ENCODE measurements at places on chromosomes 7 and 10.
A peak's percentile ranks its signal among the peaks of the same experiment; 100 is the strongest.

- no peak for DNase-seq
Observed at GRCh38 chr10:68052463-68052862, 22.6 kb downstream of the HERC4 start.

DNA sequence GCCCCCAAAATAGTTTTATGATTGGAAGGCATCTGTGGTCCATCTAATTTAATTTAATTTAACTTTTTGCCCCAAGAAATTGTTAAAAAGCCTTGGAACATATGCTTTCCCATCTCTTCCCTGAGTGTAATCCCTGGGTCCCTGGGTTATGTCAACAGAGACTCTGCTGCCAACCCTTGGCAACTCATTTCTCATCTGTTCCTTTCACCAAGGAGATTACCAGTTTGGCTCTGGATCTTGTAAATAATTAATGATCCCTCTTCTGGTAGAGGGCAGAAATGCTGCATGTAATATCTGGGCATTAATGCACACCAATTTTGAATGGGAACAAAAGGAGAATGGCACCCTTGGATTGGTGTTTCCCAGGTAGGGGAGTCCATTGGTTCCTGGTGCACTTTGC, 514.2 kb downstream of the CCSER2 start:
- no peak for DNase-seq

GRCh38 chr10:32947586-32947985, 10.4 kb downstream of the ITGB1 start:
- DNase-seq, result no peak

DNA sequence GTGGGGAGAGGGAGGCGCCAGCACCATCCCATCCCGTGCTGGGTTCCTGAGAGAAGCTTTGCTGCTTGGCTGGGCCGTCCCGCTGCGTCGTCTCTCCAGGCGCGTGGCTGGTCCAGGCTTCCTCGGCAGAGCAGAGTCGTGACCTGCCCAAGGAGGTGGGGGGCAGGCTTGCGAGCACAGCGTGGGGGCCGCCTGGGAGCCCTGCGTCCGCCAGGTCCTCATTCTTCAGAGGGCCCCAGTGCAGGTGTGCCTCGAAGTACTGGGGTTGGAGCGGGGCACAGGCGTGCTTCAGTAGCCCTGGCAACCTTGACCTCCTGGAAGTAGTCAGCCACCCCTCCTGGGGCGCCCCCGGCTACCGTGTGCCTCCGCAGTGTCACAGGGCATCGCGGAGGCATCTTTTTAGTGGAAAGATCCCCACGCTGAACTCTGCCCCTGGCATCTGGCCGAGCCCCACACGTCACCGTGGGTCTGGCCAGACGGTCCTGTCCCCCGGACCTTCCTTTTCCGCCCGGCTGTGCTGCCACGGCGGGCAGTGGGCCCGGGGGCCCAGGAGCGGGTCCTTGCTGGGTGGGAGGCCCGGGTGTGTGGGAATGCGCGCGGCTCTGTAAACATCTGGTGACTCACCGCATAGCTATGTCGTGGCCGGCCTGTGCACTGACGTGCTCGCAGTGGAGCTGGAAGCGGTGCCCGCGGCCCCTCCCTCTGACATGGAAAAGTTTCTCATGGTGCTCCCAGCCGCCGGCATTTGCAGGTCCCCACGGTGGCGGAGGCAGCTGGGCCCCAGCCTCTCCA, 6.4 kb downstream of the MAFK start:
- no peak for DNase-seq

- no peak for DNase-seq
Observed at GRCh38 chr10:92478536-92478935, 95.4 kb downstream of the IDE start.

- no peak for DNase-seq
Observed at GRCh38 chr10:23834091-23834490, 374.8 kb upstream of the KIAA1217 start.

DNA sequence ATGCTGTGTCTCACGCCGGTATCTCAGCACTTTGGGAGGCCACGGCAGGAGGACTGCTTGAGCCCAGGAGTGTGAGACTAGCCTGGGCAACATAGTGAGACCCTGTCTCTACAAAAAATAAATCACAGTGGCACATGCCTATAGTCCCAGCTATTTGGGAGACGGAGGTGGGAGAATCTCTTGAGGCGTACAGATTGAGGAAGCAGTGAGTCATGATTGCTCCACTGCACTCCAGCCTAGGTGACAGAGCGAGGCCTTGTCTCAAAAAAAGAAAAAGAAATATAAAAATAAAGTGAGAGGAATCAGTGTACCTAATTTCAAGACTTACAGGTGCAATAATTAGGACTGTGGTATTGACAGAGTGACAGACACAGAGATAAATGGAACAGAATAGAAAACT, 23.9 kb downstream of the SLC25A40 start:
- no peak for DNase-seq

DNA sequence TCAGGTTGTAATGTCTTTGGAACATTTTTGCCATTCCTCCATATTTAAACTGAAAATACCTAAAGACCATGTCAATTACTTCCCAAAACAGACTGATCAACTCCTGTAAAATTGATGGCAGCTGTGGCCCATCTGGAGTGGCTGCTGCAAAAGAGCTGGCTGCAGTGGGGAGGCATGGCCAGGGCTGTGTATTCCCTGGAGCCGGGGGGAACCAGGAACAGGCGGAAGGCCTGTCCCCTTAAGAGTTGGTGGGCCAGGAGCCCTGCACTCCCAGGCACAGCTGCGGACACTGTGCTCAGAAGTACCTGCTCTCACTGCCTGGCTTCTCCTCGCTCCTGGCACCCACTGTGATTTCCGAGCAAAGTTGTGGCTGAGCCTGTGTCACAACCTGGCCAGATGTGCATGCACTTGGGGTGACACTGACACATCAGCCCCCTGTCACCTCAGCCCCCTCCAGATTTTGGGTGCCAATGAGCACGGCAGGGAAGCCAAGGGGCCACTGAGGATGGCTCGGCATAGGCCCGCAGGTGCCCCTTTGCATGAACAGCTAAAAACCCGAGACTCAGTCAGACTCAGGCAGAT, 116.1 kb downstream of the DGKB start:
- DNase-seq, result no peak

- no peak for DNase-seq
Observed at GRCh38 chr7:99898836-99899235, 20.5 kb downstream of the TRIM4 start.

GRCh38 chr7:22578007-22578733, 78.2 kb upstream of the STEAP1B start:
- no peak for DNase-seq

DNA sequence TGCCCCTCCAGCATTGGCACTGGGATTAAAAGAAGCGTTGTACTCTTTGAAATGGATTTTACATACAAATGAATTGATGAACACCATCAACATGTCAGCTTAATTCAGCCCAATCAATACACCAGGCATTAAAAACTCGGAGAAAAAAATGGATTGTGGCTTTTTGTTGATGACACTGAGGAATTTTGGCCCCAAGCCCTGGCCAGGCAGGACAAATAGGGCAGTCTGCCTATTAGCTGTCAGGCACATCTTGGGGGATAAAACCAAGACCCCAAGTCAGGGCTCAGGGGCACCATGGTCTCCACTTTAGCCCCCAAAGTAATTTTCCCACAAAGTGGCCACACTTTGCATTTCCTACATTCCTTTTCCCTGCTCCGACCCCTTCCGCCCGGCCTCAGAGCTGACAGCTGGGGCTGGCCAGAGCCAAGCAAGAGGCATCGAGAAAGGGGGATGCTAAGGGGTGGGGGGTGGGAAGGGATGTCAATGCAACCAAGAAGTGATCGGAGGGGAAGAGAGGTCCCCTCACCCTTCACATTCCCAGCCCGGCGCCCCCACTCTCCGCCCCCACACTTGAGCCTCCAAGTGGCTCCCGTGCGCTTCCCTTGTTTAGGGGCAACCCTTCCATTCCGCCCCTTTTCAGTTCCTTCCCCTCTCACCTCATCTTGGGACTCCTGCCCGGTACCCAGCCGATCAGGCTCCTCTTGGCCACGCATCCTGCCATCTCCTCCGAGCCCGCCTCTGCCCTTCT, 711 bp downstream of the HIP1 start:
- DNase-seq, result no peak

- no peak for DNase-seq
Observed at GRCh38 chr10:80344912-80345311, 11.6 kb downstream of the DYDC1 start.

- no peak for DNase-seq
Observed at GRCh38 chr10:7696545-7696944, 6.6 kb upstream of the ITIH2 start.

DNA sequence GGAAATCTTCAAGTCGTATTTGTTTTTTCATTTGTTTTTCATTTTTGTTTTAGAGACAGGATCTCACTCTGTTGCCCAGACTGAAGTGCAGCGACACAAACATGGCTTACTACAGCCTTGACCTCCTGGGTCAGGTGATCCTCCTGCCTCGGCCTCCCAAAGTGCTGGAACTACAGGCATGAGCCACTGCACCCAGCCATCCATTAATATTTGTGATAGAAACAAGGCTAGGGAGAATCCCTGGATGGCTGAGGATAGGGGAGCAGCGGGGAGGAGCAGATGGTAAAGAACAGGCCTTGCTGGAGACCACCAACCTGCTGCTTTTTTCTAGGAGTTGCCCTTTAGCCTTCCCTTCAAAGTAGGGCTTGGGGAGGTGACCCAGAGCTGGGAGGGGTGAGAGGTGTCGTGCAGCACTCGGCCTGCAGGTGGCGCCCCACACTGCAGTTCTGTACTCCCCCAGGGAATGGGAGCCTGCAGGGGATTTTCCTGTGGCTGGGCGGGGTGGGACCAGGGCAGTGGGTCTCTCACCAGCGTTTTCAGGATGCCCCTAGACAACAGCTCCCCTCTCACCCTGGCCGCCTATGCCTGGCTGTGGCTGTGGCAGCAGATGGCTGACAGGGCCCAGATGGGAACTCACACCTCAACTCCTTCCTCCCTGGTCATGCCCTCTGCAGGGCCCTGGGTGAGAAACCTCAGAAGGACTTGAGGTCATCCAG, 12.6 kb upstream of the CDH23 start:
- peak; percentile 66 for DNase-seq

DNA sequence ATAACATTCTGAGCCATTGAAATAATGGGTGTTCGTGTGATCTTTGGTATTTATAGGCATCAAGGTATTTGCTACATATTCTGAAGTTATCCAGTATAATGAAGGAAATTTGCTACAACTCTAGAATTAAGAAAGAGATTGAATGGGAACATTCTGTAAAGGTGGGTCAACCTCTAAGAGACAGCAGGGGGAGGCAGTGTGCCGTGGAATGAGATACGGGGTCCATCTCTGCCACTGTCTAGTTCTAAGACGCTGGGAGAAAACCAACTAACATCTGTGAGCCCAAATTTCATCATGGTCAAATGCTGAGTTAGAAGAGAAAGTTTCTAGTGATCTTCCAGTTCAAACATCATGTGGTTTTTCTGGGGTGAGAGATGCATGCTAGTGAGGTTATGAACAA, 368.9 kb downstream of the SORCS1 start:
- no peak for DNase-seq

DNA sequence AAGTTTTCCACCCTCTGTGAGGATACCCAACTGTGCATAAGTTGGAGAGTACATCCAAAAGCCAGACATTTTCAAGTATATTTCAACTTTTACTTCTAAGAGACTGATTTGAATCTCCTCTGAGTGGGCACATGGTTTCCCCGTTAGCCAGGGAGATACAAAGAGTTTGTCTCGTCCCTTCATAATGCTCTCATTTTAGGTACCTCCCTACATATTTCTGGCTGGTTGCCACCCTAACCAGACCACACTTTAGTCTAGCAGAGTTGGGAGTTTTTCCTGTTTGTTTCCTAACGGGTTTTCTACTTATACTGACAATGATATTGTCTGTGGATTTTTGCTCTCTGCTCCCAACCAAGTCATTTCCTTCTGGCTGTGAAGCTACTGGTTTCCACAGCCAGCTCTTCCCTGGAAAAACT, 180.3 kb downstream of the CCDC71L start:
- DNase-seq, result no peak

GRCh38 chr10:50577681-50578350, 45.9 kb downstream of the SGMS1 start:
- DNase-seq, result no peak

- no peak for DNase-seq
Observed at GRCh38 chr10:128528781-128529180, 402.6 kb upstream of the MKI67 start.

GRCh38 chr7:67595431-67596180, 599.0 kb downstream of the TYW1 start:
- DNase-seq, result no peak

DNA sequence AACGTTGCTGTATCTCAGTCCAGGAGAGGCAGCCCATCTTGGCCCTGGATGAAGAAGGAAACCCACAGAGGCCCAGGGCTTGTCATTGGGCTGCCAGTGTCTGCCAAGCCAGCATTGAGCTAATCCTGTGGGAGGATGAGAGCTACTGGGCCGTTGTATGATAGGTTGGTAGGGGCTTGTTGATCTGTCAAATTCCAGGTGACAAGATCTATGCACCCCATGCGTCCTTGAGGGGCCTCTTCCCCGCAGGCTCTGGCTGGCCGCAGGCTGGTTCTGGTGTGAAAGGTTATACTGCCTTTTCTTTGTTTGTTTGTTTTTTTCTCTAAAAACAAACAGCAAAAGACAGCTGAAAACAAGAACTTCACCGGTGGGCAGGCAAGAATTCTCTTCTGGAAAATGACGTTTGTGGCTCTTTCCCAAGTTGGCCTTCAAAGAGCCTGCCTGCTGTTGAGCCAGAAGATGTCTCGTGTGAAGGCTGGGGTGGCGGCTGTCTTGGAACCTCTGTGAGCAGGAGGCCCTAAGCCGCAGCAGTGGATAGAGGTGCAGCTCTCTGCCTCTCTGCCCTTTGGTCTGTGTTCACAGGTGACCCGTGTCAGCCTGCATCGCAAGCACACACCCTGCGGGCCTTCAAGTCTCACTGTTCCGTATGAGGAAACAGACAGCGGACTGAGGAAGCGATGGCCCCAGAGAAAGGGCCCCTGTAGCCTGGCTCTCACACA, 23.3 kb downstream of the CYP17A1 start:
- DNase-seq, result no peak

- DNase-seq, result no peak
Observed at GRCh38 chr10:110858297-110858934, 13.3 kb upstream of the PDCD4 start.

- no peak for DNase-seq
Observed at GRCh38 chr10:132498562-132499366, 38.8 kb upstream of the INPP5A start.

DNA sequence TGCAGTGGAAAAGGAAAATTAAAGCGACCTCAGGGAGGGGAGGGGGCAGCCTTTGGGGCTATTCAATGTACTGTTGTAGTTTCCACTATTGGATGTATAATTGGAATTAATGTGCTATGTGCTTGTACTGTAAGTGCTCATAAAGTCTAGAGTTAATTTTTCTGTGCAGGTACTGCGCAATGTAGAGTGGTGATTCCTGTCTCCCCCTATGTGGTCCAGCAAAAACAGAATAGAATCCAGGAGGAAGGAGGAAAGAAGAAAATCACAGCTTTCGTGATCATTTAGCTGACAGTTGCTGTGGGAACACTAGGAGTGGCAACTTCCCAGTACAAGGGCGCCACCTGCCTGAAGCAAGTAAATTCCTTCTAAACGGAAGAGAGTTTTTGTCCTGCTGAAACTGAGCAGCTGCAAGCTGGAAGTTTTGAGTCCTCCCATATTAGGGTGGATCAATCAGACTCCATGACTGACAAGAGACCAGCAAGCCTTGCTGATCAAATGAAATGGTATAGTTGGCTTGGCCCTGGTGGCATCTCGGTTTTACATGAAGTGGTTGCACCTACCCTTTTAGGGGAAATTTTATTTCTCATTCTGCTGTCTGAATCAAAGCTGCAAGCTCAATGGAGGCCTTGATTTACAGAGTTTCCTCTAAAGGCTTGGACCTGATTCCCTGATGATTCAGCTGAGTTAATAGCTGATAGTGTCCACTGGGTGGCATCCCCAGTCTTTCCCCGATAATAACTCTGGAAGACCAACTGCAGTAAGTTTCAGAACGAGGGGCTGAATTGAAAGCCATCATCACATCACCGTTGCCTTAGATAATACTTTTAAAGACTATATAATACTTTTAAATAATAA, 299.8 kb downstream of the HGF start:
- no peak for DNase-seq

All from activated T-helper 9 cell treated with anti-CD3 and anti-CD28 coated beads, Interleukin-2, amount 50 U/mL, for 16 hours (primary cell).